ENCODE measurements at places on chromosomes 12 and 14.

GRCh38 chr12:66663611-66664010 is 15.3 kb downstream of the GRIP1 start:
- DNase-seq = no peak

GRCh38 chr14:21997300-21997699 is 323.7 kb upstream of the OR4E1 start:
- DNase-seq = no peak

- DNase-seq = no peak
Measured at GRCh38 chr12:128684352-128684751, 139.4 kb downstream of the SLC15A4 start.

- DNase-seq = no peak
Measured at GRCh38 chr12:127742231-127742630, 524.7 kb upstream of the TMEM132C start.

DNA sequence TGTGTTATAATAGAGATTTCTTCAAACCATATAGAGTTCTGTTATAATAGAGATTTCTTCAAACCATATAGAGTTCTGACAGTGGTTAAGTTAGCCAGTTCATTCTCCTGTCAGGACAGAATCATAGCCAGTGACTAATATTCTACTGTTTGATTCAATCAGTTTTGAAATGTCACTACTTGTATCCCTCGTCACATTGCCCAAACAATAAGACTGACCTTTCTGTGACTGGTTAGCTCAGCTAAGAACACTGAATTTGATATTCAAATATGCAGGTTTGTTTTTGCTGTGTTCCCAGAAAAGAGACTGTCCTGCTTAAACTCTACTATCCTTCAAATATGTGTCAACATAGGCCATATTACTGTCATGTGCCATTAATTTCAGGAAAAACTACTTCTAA is 74.4 kb downstream of the ALG10B start:
- DNase-seq = no peak

- no peak for DNase-seq
Measured at GRCh38 chr14:67483579-67484285, 4.8 kb downstream of the TMEM229B start.

DNA sequence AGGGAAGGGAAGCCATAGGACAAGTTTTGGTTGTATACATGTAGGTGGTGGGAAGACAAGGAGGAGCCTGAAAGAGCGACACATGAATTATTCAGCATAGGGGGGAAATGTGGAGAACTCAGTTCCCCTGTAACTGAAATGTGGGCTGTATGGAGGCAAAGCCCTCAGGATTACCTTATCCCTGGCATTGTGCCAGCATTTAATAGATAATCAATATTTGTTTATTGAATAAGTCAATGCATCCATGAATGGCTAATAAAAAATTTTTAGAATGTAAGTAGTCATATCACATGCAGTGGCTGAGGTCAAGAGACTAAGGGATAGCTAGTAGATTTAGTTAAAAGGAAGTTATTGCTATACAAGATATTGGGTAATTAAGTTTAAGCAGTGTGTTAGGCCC is 232.4 kb downstream of the SNAPC1 start:
- no peak for DNase-seq

DNA sequence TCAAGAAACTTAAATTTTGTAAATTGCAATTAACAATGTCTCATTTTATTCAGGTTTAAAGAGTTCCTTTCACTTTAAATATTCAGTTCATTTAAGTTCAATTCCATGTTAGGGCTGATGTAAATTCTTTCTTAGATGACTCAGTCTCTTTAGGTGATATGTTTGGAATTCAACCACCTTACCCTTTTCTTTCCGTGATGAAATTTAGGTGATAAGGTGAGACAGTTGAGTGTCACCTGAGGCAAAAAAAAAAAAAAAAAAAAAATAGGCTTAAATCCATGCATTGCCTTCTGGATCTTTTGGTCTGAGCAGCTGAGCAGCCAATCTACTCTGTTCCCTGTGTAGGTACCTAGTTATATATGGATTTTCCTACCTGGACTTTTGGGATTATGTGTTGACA is 299.5 kb downstream of the DAD1 start:
- no peak for DNase-seq

DNA sequence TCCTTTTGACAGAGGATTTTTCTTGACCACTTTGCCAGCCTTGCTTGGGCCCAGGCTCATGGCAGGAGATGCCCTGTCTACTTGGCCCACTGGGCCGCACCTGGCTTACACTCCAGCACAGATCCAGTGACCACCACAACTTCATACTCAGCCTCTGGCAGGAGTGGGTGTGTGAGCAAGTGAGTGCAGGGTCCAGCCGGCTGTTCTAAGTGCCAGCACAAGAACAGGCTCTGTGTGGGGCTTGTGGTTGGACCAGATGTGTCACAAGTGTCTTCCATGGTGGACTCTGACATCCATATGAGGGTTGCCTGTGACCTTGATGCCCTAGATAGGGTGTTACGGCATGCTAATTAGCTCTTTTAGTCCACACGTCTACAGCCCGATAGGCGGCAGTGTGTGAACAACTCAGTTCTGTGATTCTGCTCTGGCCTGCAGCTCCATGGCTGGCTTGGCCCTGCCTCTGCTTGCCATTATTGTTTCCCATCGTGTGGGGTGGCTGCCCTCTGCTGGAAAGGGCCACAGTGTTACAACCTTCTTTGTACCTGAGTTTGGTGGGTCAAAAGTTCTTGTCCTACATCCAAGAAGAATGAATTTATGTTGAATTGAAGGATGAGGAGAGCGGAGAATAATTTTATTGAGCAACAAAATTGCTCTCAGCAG is 1089.1 kb downstream of the SLC6A15 start:
- no peak for DNase-seq

DNA sequence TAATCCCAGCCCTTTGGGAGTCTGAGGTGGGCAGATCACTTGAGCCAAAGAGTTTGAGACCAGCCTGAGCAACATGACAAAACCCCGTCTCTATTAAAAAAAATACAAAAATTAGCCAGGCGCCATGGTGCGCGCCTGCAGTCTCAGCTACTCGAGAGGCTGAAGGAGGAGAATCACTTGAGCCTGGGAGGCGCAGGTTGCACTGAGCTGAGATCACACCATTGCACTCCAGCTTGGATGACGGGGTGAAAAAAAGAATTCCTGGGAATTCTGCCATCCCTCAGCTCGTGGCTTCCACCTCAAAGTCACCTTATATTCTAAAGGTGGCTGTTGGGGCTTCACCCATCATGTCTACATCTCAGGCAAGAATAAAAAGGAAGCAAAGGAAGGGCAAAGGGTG is 12.9 kb downstream of the BCL2L14 start:
- no peak for DNase-seq

GRCh38 chr14:30158299-30158698 is 230.7 kb upstream of the PRKD1 start:
- no peak for DNase-seq

DNA sequence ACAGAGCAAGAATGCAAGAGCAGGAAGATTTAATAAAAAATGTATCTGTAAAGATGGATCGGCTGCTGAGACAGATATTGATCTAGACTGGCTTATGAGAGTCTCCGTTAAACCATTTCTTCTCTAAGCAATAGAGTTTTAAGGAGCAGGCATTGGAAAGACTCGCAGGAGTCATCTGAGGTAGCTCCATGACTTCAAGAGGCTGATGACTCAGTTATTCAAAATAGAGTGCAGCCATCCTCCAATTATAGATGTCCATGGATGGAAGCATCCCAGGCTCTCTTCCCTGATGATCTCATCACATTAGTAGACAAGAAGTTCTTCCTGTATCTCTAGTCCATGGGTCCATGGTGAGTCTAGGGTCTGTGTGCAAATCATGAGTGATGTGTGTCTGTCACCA is 638.3 kb upstream of the TMEM132C start:
- DNase-seq = no peak

DNA sequence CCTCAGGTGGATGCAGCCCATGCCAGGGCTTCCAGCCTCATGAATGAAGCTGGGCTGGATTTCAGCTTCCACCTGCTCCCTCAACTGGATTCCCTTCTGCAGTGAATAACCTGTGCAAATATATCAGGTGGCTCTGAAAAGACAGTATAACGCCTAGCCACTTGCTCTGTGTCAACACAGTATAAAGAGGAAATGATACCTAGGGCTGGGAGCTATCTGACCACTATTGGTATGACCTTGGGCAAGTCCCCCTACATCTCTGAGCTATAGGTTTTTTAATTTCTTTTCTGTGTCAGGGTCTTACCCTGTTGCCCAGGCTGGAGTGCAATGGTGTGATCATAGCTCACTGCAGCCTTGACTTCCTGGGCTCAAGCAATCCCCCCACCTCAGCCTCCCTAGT is 19.8 kb downstream of the ISM2 start:
- no peak for DNase-seq

Measured in activated effector memory CD4-positive, alpha-beta T cell treated with Interleukin-2 at 50 U/mL for 16 hours (primary cell).